ENCODE measurements at places on chromosomes 7 and 10.

DNA sequence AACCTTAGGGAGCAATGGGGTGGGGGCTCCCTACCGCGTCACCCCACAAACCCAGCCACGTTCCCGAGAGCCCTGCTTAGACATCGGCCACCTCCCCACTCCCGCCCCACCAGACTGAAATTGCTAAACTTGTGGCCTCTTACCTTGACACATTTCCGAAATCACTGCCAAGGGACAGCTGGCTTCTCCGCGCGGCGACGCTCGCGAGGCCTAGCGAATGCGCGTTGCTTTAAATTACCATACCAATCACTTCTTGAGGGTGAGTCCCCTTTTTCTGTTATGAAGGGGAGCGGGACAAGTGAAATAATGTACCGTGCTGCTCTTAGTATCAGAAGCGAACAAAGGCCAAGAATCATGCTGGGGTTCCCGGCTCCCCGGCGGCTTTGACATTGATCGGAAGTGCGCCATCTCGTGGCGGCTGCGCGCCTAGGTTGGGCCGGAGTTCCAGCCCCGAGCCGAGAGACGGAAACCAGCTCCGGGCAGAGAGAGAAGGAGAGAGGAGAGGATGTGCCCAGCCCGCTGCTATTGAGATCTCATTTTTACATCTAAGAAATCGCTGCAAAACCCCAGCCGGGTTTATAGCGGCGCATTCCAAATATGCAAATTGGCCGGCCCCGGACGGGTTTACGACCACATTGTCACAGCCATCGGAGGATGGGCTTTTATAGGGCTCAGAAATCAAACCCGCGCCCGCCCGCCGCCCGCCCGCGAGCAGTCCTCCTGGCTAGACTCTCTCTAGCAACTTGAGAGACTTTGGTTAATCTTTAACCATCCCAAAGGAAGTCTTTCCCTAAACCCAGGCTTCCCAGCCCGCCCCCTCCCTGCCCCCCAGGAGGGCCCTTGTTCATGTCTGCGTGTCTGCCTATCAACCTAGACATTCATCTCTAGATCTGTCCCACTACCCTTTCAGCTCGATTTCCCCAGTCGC is 5.3 kb downstream of the HOXA11 start:
- H3K4me3 ChIP-seq = no peak overlapping the region
- DNase-seq = peak; percentile 33
- no peak overlapping the region for H3K27ac ChIP-seq
- H3K36me3 ChIP-seq = no peaks in the 10 kb centered on the region

DNA sequence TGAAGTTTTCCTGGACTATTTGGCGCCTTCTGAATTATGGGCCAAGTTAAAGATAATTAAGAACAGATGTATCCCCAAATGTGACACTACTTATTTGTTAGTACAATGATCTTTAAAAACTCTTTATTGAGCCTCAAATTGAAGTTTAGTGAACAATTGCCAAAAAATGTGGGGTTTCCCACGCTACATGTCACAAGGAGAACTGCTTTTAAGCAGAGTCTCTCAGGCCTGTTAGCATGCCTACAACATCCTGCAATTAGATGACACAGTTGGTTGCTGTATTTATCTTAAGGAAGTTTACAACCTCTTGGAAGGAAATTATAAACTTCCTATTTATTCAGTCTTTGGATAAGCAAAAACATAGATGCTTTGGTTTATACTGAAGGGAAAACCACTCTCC is 733.0 kb downstream of the TNS3 start:
- no peak for DNase-seq
- no peaks in the 10 kb centered on the region for H3K27me3 ChIP-seq
- H3K4me1 ChIP-seq = no peaks in the 10 kb centered on the region
- H3K4me3 ChIP-seq = no peak overlapping the region

DNA sequence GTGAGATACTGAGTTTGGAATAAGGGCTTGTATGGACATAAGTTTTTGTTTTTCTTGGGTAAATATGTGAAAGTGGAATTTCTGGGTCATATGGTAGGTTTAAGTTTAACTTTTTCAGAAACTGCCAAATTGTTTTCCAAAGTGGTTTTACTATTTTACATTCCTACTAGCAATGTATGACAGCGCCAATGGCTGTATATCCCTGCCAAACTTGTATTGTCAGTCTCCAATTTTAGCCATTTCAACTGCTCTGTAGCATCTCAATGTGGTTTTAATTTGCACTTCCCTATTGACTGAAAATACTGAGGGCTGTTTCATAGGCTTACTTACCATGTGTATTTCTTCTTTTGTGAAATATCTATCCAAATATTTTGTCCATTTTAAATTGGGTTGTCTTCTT is 90.5 kb upstream of the ZNF32 start:
- H3K4me3 ChIP-seq = no peak overlapping the region
- H3K36me3 ChIP-seq = no peaks in the 10 kb centered on the region
- H3K27me3 ChIP-seq = no peaks in the 10 kb centered on the region
- no peak overlapping the region for H3K27ac ChIP-seq
- no peak for DNase-seq

DNA sequence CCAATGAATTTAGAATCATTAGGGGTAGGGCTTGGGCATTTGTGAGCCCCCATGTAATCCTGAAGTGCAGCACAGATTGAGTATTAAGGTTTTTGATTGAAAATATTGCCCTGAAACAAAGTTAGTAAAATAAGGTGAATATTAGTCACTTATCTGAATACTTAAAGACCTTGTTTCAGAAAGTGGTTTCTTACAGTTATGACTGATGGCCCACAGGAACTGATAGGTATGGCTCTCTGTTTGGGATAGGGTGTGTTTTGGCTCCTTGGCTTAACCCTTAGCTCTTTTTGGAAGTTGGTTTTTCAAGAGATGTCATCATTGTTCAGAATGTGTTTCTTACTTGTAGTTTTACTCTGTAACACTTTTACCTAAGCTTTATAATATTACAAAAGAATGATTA is 34.8 kb downstream of the MDFIC start:
- peaks cover 22% of the 10 kb centered on the region for H3K4me1 ChIP-seq
- H3K4me3 ChIP-seq = no peak overlapping the region
- peaks cover 7% of the 10 kb centered on the region for H3K36me3 ChIP-seq
- peak overlapping the region; percentile 36 for H3K27ac ChIP-seq
- DNase-seq = no peak
- H3K27me3 ChIP-seq = no peaks in the 10 kb centered on the region

GRCh38 chr7:28922624-28923331 is 35.4 kb downstream of the TRIL start:
- no peaks in the 10 kb centered on the region for H3K36me3 ChIP-seq
- peaks cover 7% of the 10 kb centered on the region for H3K4me1 ChIP-seq
- no peak overlapping the region for H3K4me3 ChIP-seq
- H3K27me3 ChIP-seq = peaks cover 7% of the 10 kb centered on the region
- H3K27ac ChIP-seq = no peak overlapping the region

GRCh38 chr7:47381134-47381495 is 200.8 kb downstream of the TNS3 start:
- no peaks in the 10 kb centered on the region for H3K4me1 ChIP-seq
- DNase-seq = no peak
- no peak overlapping the region for H3K27ac ChIP-seq
- no peaks in the 10 kb centered on the region for H3K27me3 ChIP-seq
- no peaks in the 10 kb centered on the region for H3K36me3 ChIP-seq

GRCh38 chr10:12589791-12590190 is 240.4 kb downstream of the CAMK1D start:
- DNase-seq = no peak
- H3K36me3 ChIP-seq = no peaks in the 10 kb centered on the region
- no peak overlapping the region for H3K27ac ChIP-seq
- no peak overlapping the region for H3K4me3 ChIP-seq
- peaks cover 22% of the 10 kb centered on the region for H3K4me1 ChIP-seq
- H3K27me3 ChIP-seq = no peaks in the 10 kb centered on the region

DNA sequence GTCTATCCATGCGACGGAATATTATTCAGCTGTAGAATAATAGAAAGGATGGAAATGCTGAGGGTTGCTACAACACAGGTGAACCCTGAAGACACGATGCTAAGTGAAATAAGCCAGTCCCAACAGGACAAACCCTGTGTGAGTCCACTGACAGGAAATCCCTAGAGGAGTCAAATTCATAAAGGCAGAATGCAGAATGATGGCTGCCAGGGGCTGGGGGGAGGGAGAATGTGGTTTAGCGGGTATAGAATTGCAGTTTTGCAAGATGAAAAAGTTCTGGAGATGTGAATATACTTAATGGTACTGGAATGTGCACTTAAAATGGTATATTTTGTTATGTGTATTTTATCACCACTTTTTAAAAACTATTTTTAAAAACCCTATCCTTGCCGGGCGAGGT is 36.9 kb upstream of the DOCK1 start:
- DNase-seq = no peak
- no peaks in the 10 kb centered on the region for H3K27me3 ChIP-seq
- no peaks in the 10 kb centered on the region for H3K36me3 ChIP-seq
- no peaks in the 10 kb centered on the region for H3K4me1 ChIP-seq
- H3K27ac ChIP-seq = no peak overlapping the region

GRCh38 chr10:1048349-1048731 is 579 bp downstream of the IDI1 start:
- H3K4me1 ChIP-seq = peaks cover 53% of the 10 kb centered on the region
- H3K27ac ChIP-seq = peak overlapping the region; percentile 99
- peak; percentile 71 for DNase-seq
- H3K36me3 ChIP-seq = peaks cover 8% of the 10 kb centered on the region
- H3K27me3 ChIP-seq = no peaks in the 10 kb centered on the region

GRCh38 chr7:136036336-136036735 is 59.2 kb upstream of the MTPN start:
- no peaks in the 10 kb centered on the region for H3K4me1 ChIP-seq
- H3K27me3 ChIP-seq = no peaks in the 10 kb centered on the region
- no peak overlapping the region for H3K27ac ChIP-seq
- H3K4me3 ChIP-seq = no peak overlapping the region
- DNase-seq = no peak
- H3K36me3 ChIP-seq = no peaks in the 10 kb centered on the region

- H3K36me3 ChIP-seq = no peaks in the 10 kb centered on the region
- H3K4me1 ChIP-seq = peaks cover 20% of the 10 kb centered on the region
- H3K27me3 ChIP-seq = peaks cover 19% of the 10 kb centered on the region
- no peak for DNase-seq
- H3K27ac ChIP-seq = no peak overlapping the region
Measured at GRCh38 chr10:122462533-122463465, 1.4 kb downstream of the HTRA1 start.

DNA sequence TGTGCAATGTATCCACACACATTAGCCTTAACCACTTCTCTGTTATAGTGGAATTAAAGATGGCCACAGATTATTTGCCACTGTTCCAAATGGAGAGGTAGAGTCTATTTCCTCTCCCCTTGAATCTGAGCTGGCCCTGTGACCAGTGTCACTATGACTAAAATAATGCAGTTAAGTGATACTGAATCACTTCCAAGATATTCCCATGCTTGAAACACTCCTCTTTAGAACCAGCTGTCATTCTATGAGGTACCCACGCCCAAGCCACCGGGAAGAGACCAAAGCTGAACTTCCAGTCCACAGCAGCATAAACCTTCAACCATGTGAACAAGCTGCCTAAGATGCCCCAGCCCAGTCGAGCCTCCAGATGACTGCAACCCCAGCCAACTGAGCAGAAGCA is 2.1 kb upstream of the DHX32 start:
- H3K27me3 ChIP-seq = no peaks in the 10 kb centered on the region
- no peak overlapping the region for H3K27ac ChIP-seq
- H3K36me3 ChIP-seq = no peaks in the 10 kb centered on the region
- H3K4me3 ChIP-seq = no peak overlapping the region

DNA sequence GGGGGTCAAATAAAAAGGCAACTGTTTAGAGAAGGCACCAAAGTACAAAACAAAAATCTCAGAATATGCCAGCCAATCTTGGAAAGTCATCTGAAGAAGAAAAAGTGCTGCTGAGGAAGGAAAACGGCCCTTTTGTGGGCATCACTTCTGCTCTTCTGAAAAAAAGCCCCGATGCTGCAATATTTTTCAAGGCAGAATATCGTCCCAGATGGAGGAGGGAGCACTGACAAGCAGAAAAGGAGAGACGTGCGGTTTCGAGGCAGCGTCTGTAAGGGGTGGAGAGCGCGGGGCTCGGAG is 959 bp upstream of the ATRNL1 start:
- H3K36me3 ChIP-seq = no peaks in the 10 kb centered on the region
- H3K4me1 ChIP-seq = peaks cover 12% of the 10 kb centered on the region
- H3K4me3 ChIP-seq = no peak overlapping the region
- DNase-seq = no peak
- peaks cover 40% of the 10 kb centered on the region for H3K27me3 ChIP-seq
- H3K27ac ChIP-seq = no peak overlapping the region

- H3K27me3 ChIP-seq = no peaks in the 10 kb centered on the region
- DNase-seq = no peak
- H3K27ac ChIP-seq = peak overlapping the region; percentile 83
- H3K36me3 ChIP-seq = peaks cover 11% of the 10 kb centered on the region
- H3K4me1 ChIP-seq = peaks cover 93% of the 10 kb centered on the region
Measured at GRCh38 chr10:104330168-104331110, 7.8 kb downstream of the ITPRIP start.

DNA sequence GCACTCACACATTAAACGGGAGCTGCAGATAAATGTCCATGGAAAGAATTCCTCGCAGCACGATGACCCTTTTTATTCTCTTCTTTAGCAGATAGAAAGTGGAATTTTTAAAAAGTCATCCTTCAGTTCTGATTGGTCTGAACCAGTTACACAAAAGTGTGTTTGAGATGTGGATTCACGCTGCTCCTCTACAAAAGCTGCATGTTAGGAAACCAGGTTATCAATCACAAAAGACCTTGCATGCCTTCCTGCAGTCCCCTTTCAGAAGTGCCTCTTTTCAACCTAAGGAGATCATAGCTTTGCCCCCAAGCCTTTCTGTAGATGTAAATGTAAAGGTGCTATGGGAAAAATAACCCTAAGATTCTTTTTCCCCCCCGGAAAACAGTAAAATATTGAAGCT is 299.7 kb downstream of the PLXDC2 start:
- H3K27ac ChIP-seq = no peak overlapping the region
- H3K27me3 ChIP-seq = no peaks in the 10 kb centered on the region
- DNase-seq = no peak
- H3K36me3 ChIP-seq = no peaks in the 10 kb centered on the region

DNA sequence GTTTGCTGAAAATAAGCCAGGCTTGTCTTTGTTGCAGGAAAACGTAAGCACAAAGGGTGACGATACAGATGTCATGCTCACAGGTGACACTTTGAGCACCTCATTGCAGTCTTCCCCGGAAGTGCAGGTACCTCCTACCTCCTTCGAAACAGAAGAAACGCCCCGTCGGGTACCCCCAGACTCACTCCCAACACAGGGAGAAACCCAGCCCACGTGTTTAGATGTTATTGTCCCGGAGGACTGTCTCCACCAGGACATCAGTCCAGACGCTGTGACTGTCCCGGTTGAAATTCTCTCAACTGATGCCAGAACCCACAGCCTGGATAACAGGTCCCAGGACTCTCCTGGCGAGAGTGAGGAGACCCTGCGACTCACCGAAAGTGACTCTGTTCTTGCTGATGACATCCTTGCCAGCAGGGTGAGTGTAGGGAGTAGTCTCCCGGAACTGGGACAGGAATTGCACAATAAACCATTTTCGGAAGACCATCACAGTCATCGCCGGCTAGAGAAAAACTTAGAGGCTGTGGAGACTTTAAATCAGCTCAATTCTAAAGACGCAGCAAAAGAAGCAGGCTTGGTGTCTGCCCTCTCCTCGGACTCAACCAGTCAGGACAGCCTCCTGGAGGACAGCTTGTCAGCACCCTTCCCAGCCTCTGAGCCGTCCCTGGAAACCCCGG is 18.3 kb upstream of the BHLHA15 start:
- H3K36me3 ChIP-seq = peaks cover 61% of the 10 kb centered on the region
- H3K4me1 ChIP-seq = no peaks in the 10 kb centered on the region
- no peak overlapping the region for H3K27ac ChIP-seq
- H3K4me3 ChIP-seq = no peak overlapping the region

GRCh38 chr7:93471456-93471855 is 103.1 kb downstream of the CALCR start:
- no peak overlapping the region for H3K27ac ChIP-seq
- no peaks in the 10 kb centered on the region for H3K36me3 ChIP-seq
- H3K4me3 ChIP-seq = no peak overlapping the region
- no peak for DNase-seq

Measured in CD4-positive, CD25-positive, alpha-beta regulatory T cell (primary cell).